Hematopoietic multipotent progenitor cell treated with erythropoietin and hydrocortisone succinate and interleukin-3 and kit ligand, for 8 days (in vitro differentiated cells): ENCODE measurements at places on chromosomes 2 and 18.

DNA sequence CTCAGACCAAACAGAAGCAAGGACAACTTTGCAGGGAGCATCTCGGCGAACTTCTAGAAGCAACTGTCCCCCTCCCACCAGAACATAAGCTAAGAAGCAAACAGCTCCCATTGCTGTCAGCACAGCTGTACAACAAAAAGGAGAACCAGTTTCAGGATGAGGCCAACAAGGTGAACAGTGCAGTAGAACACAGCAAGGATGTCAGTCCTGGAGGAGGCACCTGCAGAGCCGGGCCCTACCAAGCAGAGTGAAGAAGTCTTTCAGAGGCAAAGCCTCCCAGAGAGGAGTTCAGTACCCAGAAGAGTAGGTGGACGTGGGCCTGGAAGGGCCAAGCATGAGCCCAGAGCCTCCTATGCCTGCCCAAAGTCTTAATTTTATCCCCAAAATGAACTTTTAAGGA lies 1.0 kb downstream of the PASK start:
- DNase-seq: no peak

DNA sequence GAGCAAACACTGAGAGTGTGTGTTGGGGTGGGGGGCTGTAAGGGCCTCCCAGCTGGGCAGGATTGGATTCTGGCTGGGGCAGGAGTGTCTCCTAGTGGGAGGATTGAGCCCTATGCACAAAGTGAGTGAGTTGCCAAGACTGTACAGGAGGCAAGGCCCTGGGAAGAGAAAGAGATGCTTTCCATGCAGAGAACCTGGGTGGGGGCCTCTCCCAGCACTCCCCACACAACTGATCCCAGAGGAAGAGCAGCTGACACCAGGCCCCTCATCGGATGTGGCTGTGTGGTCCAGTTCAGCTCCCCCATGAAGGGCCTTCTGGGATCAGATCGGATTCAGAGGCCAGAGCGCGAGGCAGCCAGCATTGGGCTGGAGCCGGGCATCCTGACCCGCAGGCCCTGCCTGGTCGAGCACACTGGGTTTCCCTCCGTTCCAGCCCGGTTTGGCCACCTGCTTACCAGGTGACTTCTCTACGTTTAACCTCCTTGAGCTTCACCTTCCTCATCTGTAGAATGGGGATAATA lies 49.4 kb upstream of the FAHD2A start:
- DNase-seq: no peak

DNA sequence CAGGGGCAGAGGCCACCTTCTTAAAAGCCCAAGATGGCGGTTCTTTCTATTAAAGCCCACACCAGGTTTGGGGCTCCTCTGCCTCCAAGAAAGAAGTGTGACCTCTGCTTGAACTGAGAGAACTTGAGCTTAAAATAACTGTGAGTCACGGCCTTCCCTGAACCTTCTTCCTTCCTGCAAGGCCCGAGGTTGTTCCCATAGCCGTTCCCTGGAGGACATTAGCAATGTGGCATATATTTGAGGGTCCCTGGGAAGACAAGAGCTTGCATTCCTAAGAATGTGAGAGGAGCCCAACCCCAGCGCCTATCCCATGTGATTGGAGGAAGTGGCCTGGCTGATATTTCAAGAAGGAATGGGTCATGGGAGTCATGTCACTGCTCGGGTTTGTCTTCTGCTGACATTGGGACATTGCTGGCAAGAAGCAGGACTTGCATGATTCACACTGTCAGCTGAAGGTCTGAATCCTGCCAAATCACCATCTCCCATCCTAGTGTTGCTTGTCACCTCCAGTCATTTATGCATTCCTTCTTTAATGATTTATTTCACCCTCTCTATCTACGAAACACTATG lies 168.1 kb downstream of the TRIB2 start:
- DNase-seq: no peak

DNA sequence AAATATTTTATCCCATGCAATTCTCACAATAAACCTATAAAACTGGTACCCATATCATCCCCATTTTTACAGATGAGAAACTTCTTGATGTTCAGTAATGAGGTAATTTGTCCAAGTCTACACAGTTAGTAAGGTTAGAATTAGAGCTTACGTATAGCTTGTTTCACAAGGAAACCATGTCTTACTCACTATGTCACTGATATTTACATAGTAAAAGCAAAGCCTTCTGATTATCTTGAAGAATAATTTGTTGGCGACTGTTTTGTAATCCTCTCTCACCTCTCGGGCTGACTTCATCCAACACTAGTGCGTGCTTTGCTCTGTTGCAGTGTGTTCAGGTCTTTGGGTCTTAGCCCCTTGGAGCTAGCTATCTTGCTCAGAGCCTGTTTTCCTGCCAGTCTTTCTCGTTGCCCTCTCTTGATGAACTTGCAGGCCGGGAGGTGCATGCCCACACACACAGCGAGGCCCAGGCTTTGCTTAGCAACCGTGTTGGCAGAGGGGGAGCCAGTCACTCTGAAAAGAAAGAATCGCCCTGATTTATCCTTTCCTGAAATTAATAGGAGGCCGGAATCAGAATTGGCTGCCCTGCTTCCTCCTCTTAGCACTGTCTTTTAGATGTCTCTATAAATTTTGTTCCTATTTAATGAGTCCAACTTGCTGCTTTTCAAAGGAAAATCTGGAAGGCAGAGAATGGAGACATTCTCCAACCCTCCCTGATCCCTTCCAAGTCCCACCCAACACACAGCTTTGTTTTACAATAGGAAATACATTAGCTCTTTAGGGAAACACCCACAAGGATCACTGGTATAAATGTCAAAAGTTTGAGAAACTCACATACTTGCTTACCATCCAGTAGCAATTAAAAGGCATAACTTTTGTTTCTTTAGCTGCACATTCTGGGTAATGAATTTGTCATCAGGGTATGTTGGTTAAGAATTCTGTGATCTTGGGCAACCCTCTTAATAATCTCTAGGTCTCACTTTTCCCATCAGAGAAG lies 97.6 kb upstream of the SEC11C start:
- DNase-seq: no peak

GRCh38 chr2:98715812-98716451 lies 15.0 kb downstream of the MGAT4A start:
- no peak for DNase-seq
